NCI-H1417 (cell line): ENCODE measurements at places on chromosomes 2 and 18.
A peak's percentile ranks its signal among the peaks of the same experiment; 100 is the strongest.

- DNase-seq = peak; percentile 78
These were observed 847 bp downstream of the SERPINE2 start for GRCh38 chr2:224038049-224038829.

DNA sequence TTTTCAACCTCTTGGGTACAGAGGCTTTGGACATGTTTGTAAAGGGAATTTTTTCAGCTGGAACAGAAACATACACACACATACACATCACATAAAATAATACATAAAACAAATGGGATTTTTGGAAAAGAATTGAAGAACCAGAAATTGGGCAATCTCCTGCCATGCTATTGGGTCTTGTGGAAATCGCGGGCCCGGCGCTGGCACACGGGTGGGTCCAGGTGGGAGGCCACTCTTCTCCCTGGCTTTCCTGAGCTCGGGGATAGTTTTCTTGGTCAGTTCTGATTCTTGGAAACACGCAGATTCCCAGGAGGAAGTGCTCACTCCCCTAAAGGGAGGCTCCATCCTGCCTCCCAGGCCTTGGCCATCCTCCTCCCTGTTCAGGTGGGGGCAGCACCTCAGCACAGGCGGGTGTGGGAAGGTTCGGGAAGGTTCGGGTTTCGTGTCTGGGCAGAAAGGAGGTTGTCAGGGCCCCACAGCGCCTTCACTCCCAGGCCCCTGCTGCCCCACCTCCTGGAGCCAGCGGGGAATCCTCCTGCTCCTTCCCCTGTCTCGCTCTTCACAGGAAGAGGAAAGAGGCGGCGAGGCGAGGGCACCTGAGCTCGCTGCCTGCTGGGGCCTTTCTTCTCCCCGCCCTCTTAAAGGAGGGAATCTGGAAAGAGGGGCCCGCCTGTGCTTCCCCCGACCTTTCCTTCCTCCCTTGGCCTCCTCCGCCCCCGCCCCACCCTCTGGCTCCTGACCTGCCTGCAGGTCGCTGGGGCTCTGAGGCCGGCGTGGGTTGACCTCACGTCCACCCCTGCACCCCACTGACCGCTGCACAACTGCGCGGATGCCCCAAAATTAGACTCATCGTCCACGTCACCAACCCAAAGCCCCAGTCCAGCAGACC is 97.8 kb upstream of the PXDN start:
- no peak for DNase-seq

- no peak for DNase-seq
These were observed 329.0 kb downstream of the GBX2 start for GRCh38 chr2:235839226-235839625.

- DNase-seq = no peak
These were observed 59.4 kb upstream of the XPO1 start for GRCh38 chr2:61597300-61598289.

GRCh38 chr2:24494410-24494809 is 3.4 kb downstream of the NCOA1 start:
- no peak for DNase-seq

- DNase-seq = no peak
These were observed 23.8 kb upstream of the TXNDC2 start for GRCh38 chr18:9861933-9862332.

GRCh38 chr2:74985978-74986609 is 27.7 kb downstream of the POLE4 start:
- DNase-seq = no peak

GRCh38 chr2:193627187-193627926 is 1432.6 kb upstream of the TMEFF2 start:
- no peak for DNase-seq

DNA sequence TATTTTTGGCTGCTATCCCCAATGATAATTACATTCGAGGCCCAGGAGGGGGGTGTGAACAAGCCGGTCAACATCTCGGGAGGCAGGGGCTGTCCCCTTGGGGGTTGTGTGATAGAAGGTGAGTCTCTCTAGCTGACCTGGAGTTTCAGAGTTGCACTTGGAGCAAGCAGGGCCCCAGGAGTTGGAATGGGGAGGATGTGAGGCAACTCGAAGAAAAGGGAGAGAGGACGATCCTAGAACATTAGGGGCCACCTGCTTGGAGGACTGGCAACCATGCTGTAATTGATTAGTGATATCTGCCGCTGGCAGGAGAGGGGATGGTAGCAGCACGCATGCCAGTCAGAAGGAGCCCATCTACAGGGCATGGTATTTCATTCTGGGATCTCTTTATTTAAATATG is 122.6 kb downstream of the CTIF start:
- no peak for DNase-seq

DNA sequence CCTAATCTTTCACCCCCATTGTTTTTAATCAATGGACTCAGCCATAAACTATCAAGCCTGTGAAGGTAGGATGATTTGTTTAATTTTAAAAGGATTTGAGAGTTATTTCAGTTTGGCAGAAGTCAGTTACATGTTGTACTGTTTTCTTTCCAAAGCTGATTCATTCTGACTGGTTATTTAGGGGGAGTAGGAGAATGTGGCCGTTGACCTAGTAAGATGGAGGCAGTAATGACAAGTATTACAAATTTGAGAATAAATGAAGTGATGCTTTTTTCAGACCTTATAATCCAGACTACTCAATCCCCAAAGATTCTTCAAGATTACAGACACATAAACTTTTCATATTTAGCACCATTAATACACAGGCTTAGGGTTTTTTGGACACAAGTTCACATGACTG is 4.3 kb downstream of the EPHA4 start:
- no peak for DNase-seq

- peak; percentile 18 for DNase-seq
These were observed 15.9 kb downstream of the ARHGEF4 start for GRCh38 chr2:130852521-130853115.

DNA sequence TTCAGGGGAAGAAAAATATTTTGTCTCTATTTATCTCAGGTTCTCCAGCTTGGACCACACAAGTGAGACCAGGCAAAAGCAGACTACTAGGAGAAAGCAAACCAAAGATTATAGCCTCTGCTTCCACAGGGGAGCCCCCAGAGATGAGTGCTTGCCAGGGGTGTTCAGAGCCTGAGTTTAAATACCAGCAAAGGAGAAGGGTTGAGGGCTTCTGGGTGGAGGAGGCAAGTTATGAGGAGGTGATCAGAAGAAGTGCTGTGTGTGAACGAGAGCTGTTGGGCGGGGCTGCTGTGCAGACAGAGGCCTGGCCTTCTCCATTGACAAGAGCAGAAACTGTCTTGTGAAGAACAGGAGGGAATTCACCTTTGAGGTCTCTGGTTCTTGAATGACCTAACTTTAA is 32.8 kb upstream of the PXDN start:
- DNase-seq = no peak

DNA sequence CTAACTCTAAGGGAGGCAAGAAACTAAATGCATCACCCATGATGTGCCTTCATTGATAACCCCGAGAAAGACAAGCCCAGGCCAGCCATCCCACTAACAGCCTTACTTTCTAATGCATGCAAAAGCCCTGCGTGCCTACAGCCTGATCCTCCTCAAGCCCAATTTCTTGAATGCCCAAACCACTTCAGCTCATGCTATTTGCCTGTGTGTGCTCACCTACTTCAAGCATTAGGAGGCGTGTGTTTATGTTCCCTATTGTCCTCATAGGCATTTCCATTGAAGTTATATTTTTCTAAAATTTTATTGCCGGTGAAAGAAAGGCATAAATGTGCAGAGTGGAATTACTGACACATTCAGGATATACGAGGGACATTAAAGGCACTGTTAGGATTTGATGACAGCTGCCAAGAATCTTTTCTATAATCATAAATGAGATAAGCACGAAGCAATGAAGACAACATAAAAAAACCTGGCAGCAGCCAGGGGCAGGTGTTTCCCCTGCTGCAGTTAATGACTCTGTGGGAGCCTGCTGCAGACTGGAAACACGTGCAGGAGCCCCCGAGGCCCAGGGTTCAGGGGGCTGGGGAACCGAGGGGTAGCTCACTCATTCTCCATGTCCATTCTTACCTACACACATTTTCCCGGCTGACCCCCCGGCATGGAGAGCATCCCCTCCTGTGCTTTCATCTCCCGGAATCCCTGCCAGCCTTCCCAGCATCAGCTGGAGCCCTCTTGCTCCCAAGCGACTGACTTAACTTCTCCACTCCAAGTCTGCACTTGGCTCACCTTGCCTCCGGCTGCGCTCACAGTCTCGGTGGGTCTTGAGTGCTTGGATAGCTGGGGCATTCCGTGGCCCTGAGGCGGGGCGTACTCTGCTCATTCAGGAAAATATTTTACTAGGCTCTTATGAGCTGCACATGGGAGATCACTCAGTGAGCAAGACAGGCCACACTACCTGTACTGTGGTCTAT is 292.3 kb upstream of the SIX2 start:
- DNase-seq = peak; percentile 96

GRCh38 chr2:151476287-151476686 is 66.6 kb downstream of the RIF1 start:
- DNase-seq = no peak

DNA sequence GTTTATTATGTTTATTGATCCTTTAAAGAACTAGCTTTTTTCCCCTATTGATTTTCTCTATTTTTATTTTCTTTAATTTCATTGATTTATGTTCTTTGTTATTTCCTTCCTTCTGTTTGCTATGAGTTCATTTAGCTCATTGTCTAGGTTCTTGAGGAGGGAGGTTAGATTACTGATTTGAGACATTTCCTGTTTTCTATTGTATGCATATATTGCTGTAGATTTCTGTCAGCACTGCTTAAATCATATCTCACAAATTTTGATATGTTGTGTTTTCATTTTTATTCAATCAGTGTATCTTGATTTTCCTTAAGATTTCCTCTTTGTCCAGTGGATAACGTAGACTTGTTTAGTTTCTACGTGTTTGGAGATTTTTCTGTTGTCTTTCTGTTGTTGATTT is 43.4 kb downstream of the PTPN4 start:
- no peak for DNase-seq

GRCh38 chr2:158772306-158773078 is 22.6 kb upstream of the DAPL1 start:
- DNase-seq = no peak

DNA sequence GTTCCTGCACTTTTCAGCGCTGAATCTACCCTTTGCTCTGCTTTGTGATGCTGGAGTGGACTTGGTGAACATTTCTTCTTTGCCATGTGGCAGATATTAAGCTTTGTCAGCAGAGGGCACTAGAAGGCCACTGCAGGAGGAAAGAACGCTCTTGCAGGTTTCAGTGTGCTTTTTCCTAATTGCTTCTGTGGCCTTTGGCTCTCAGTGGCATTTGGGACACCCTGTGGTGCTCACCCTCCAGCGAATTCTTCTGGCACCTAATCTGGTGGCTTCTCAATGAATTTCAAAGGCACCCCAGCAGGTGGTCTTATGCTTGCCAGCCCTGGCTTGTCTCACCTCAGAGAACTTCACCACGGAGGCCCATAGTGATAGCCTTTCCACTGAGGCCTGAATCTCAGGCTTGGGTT is 146.7 kb downstream of the MYO3B start:
- DNase-seq = peak; percentile 74
